Heart right ventricle (tissue), 16 donors: ENCODE measurements at places on chromosomes 1 and 21. TPM values are rescaled to one million over a fixed set of nuclear protein-coding genes. Genes with fewer than 3 reads are reported as not detected.

Gene ZNF593OS
- 0.46 TPM for polyA plus RNA-seq

Gene OR2L13
- not detected for polyA plus RNA-seq

Gene IL24
- polyA plus RNA-seq: not detected

Gene OR2AK2
- not detected for polyA plus RNA-seq

Gene SYT11
- polyA plus RNA-seq: 9.5 TPM

Gene NBPF4
- polyA plus RNA-seq: not detected

Gene IVL
- polyA plus RNA-seq: not detected

Gene UTS2
- polyA plus RNA-seq: not detected

Gene PCP4
- polyA plus RNA-seq: 1.0 TPM

Gene KPRP
- polyA plus RNA-seq: not detected

Gene LORICRIN
- not detected for polyA plus RNA-seq

Gene FMO5
- polyA plus RNA-seq: 0.64 TPM

Gene DNAH14
- polyA plus RNA-seq: 2.0 TPM

Gene PTPN7
- polyA plus RNA-seq: 0.51 TPM

Gene SGIP1
- 3.6 TPM for polyA plus RNA-seq

Gene KLF17
- 0.01 TPM for polyA plus RNA-seq

Gene FGR
- polyA plus RNA-seq: 4.8 TPM

Gene NTMT2
- 0.29 TPM for polyA plus RNA-seq

Gene MIA3
- 33.8 TPM for polyA plus RNA-seq

Gene AMPD1
- polyA plus RNA-seq: not detected

Gene MRPL55
- polyA plus RNA-seq: 113 TPM

Gene IFNAR1
- polyA plus RNA-seq: 7.4 TPM

Gene BEND5
- polyA plus RNA-seq: 1.2 TPM

Gene CRYAA
- not detected for polyA plus RNA-seq

Gene TSPAN2
- polyA plus RNA-seq: 5.0 TPM

Gene MSH4
- polyA plus RNA-seq: 0.12 TPM

Gene PTPN14
- polyA plus RNA-seq: 7.2 TPM

Gene LRRC53
- not detected for polyA plus RNA-seq

Gene SLAMF6
- polyA plus RNA-seq: 0.20 TPM

Gene ZRANB2
- polyA plus RNA-seq: 55.5 TPM

Gene IL12RB2
- polyA plus RNA-seq: not detected

Gene GJA5
- polyA plus RNA-seq: 10.0 TPM

Gene ITLN2
- not detected for polyA plus RNA-seq

Gene SPRR2E
- polyA plus RNA-seq: not detected

Gene TNFRSF18
- polyA plus RNA-seq: 0.26 TPM

Gene AMY1A
- polyA plus RNA-seq: not detected

Gene EPHA2
- 9.3 TPM for polyA plus RNA-seq

Gene KIF17
- 4.6 TPM for polyA plus RNA-seq
